KG1 (cell line): ENCODE measurements at places on chromosomes 6 and 20.

DNA sequence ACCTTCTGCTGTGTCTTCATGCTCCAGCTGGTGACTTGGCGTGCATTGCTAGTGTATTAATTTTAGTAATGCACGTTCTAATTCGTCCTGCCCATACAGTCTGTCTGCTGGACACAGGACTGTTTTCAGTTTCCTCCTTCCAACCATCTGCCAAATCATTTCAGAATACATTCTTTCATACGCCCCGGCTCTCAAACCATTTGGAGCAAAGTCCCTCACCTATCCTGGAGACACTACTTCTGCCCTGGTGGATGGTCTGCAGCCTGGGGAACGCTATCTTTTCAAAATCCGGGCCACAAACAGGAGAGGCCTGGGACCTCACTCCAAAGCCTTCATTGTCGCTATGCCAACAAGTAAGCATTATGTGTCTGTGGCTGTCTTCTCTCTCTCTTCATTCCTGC, 60.5 kb downstream of the FNDC1 start:
- DNase-seq: no peak

- DNase-seq: no peak
Measured at GRCh38 chr6:111263837-111264236, 176.5 kb downstream of the SLC16A10 start.

- DNase-seq: no peak
Measured at GRCh38 chr6:47655719-47656595, 42.4 kb upstream of the ADGRF4 start.

DNA sequence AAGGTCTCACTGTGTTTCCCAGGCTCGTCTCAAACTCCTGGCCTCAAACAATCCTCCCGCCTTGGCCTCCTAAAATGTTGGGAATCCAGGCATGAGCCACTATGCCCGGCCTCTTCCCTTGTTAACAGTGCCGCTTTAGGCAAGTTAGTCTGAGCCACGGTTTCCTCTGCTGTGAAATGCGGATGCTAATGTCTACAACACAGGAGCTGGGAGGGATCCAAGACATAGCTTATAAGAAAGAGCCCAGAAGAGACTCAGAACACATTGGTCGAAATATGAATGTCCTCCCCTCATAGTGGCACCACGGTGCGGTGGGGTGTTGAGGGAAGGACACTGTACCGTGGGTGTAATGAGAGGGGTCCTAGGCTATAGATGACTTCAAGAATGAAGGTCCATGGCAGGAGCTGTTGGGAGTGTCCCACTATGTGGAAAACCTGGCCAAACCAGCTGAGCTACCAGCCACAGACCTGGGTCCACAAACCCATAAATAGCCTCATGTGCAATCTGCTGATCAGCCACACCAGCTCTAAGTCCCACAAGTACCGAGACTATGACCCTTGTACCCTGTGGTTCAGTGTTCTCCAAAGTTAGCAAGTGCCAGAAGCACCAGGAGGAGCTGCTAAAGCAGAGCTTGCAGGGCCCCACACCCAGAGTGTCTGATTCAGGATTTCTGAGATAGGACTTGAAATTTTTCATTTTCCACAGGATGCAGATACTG, 57.8 kb upstream of the ZFAND3 start:
- DNase-seq: no peak

- no peak for DNase-seq
Measured at GRCh38 chr20:36856195-36856594, 19.7 kb upstream of the TLDC2 start.

DNA sequence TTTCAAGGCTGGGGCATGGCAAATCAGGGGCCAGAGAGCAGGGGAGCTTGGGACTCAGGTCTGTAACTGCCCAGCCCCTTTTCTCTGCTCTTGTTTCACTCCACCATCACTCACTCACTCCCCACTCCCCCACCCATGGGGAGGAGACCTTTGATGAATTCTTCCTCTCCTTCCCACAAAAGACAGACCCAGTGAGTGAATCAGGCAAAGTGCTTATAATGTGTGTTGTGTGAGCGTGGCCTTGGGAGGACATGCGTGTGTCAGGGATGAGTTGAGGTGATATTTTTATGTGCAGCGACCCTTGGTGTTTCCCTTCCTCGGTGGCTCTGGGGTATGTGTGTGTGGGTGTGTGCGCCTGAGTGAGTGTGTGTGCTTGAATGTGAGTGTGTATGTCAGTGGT, 1.0 kb upstream of the CUL9 start:
- DNase-seq: no peak

- DNase-seq: no peak
Measured at GRCh38 chr6:107101211-107101610, 14.1 kb downstream of the BEND3 start.

GRCh38 chr20:42974347-42974746, 215.4 kb downstream of the PTPRT start:
- no peak for DNase-seq

- no peak for DNase-seq
Measured at GRCh38 chr20:6588296-6588695, 179.2 kb upstream of the BMP2 start.

DNA sequence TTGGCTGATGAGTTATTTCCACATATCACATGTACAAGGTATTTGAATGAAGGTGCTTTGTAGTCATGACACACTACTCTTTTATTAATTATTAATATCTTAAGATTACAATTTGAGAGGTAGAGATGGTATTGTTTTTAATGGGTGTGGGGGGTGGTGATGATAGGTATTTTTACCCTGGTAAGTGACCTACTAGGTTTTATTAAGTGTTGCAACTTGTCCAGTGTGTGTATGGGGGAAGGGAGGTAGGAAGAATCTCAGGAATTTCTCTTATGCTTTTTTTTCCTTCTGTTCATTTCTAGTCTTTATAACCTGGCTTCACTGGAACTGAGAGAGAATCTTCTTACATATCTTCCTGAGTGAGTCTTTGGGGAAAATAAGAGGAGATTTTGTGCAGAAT, 101.4 kb downstream of the LRRC1 start:
- DNase-seq: no peak

DNA sequence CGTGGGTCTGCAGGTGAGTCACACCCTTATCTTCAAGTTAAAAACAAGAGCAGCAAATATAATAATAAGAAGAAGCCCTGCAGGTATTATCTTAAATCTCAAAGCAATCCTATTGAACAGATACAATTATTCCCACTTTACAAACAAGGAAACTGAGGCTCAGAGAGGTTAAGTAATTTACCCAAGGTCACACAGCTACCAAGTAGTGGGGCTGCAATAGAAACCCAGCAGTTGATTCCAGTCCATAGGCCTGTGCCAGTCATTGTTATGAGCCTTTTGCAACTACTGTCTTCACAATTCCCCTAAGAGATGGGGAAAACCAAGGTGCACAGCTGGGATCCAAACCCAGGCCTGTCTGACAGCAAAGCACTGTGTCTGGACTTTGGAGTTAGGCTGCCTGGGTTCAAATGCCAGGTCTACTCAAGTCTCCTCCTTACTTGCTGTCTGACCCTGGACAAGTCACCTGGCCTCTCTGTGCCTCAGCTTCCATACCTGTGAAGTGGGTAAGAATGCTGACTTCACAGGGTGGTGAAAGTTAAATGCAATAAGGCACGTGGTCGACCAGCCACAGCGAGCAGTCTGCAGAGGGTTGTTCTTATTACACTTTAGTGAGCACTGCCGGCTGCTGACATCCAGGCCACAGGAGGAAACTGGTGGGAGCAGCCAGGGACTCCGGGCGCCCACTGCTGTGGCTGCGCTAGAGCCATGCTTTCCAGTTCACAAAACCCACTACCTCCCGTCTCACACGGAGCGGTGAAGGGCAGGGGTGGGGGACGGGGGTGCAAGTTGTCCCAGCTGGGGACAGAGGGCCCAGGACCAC, 6.1 kb downstream of the MYL9 start:
- DNase-seq: no peak

- DNase-seq: no peak
Measured at GRCh38 chr6:151269321-151269995, 29.7 kb downstream of the AKAP12 start.

- no peak for DNase-seq
Measured at GRCh38 chr6:85676086-85676729, 33.5 kb upstream of the SYNCRIP start.

GRCh38 chr6:134233180-134233955, 84.5 kb downstream of the SGK1 start:
- no peak for DNase-seq

- no peak for DNase-seq
Measured at GRCh38 chr6:117237561-117237960, 27.8 kb upstream of the VGLL2 start.

DNA sequence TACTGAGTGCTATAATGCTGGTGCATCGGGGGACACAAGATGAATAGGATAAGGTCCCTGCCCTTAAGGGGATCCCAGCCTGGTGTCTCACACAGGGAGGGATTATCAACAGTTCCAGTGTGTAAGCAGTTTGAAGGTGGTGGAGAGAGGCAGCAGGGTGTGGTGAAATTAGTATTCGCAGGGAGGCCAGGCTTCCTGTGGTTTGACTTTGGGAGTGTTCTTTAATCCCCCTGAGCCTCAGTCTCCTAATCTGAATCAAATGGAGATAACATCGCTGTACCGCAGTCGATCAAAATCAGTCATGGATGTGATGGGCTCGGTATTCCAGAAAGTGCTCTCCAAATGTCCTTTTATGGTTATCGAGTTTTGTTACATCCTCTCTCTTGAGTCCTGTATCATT, 288.1 kb upstream of the SUPT3H start:
- no peak for DNase-seq

DNA sequence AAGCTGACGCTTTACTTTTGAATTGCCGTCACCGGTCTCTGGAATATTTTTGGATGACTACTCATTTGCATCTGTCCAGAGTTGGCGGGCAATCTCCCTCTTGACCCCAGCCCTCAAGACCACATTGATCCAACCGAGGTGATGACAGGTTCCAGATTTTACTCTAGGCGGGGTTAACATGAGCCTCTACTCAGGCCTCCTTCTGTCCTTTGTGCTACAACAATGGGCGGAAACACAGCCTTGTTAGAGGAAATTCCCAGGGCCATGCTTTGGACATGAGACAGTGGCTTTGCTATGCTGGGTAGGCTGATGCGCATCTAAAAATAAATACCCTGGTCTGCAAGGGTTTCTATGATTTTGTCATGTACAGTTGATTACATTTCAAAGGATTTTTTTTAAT, 27.0 kb upstream of the ADGRF5 start:
- no peak for DNase-seq

DNA sequence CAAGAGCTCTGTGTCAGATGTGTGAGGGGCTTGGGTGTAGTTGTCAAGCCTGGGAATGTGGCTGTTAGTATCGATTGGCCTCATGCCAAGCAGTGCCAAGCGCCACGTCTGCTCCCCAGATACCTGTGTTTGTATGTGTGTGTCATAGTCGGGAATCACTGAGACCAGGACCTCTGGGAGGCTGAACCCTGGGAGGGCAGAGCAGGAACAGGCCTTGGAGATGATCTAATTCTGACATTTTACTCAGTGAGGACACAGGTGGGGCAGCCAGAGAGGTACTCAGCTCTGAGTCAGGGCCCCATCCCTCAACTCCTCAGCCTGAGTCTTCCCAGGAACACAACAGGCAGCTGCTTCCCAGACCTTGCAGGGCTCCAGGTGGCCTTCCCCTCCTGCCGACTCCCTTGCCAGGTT, 51.2 kb upstream of the FANCE start:
- DNase-seq: no peak

- no peak for DNase-seq
Measured at GRCh38 chr20:6632187-6632586, 135.3 kb upstream of the BMP2 start.

DNA sequence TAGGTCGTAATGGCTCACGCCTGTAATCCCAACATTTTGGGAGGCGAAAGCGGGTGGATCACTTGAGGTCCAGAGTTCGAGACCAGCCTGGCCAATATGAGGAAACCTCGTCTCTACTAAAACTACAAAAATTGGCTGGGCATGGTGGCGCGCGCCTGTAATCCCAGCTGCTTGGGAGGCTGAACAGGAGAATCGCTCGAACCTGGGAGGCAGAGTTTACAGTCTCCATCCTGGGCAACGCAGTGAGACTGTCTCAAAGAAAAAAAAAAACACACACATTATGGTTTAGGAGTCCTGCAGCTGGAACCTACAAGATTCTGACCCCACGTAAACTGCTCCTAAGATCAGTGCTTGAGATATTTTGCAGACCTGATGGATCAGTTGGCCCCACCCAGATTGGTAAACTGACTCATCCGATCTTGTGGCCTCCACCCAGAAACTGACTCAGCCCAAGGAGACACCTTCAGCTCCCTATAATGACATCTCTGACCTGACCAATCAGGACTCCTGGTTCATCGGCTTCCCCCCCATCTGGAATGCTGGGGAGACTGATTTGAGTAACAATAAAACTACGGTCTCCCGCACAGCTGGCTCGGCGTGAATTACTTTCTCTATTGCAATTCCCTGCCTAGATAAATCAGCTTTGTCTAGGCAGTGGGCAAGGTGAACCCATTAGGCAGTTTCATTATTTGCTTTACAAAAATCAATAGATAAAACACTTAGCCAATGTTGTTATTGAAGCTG, 96.2 kb upstream of the BTN3A2 start:
- DNase-seq: no peak

DNA sequence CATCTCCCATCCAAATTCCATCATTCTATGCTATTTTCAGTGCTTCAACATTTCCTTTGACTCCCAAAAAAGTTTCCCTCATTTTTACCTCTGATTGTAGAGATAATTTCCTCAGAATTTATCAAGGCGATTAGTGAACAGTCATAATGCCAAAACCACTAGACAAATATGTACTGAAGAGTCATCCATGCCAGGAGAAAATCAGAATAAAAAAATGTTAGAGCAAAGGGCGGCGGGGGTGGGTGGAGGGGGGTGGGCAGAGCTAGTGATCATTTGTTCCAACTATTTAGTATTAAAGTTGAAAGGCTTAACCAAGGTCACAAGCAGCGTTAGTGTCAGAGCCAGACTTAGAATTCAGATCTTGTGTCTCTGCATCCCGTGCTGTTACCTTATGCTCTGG, 5.3 kb upstream of the ADGRF5 start:
- no peak for DNase-seq

DNA sequence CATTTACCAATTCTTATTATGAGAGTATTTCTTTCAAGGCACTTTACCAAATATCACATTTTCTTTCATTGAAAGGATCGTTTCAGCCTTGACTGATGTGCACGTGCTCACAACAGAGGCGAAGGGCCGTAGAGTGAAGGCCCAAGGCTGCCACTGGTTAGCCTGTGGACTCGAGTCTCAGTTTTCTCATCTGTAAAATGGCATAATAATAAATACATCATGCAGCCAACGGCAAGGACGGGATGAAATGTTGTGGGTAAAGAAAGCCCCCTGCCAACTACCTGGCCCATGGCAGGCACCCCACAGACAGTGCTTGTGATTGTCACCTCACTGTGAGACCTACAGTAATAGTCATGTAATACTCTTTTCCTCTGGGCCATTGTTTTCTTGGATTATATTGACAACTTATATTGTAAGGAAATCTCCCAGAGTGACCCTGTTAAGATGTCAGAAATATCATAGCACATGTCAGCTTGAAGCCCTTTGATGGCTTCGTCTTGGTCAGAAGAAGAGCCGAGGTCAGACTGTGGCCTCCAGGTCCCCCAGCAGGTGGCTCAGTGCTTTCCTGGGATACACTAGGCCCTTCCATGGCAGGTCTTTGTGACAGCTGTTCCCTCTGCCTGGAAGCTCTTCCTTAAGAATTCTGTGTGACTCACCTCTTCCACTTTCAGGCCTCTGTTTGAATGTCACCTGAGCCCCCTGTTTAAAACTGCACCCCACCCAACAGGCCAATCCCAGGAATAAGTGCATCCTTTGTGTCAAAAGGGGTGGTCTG, 36.3 kb downstream of the FAM50B start:
- no peak for DNase-seq
